ENCODE measurements at places on chromosomes 2 and 18. TPM values are rescaled to one million over a fixed set of nuclear protein-coding genes. Genes with fewer than 3 reads are reported as not detected.

The CRYGC gene
- total RNA-seq, result not detected

The NAPG gene
- 39.8 TPM for total RNA-seq

The LTBP1 gene
- total RNA-seq, result 15.4 TPM

The PJVK gene
- 2.1 TPM for total RNA-seq

GRCh38 chr18:62977512-62977911 lies 262.2 kb downstream of the PHLPP1 start:
- DNase-seq, result no peak

DNA sequence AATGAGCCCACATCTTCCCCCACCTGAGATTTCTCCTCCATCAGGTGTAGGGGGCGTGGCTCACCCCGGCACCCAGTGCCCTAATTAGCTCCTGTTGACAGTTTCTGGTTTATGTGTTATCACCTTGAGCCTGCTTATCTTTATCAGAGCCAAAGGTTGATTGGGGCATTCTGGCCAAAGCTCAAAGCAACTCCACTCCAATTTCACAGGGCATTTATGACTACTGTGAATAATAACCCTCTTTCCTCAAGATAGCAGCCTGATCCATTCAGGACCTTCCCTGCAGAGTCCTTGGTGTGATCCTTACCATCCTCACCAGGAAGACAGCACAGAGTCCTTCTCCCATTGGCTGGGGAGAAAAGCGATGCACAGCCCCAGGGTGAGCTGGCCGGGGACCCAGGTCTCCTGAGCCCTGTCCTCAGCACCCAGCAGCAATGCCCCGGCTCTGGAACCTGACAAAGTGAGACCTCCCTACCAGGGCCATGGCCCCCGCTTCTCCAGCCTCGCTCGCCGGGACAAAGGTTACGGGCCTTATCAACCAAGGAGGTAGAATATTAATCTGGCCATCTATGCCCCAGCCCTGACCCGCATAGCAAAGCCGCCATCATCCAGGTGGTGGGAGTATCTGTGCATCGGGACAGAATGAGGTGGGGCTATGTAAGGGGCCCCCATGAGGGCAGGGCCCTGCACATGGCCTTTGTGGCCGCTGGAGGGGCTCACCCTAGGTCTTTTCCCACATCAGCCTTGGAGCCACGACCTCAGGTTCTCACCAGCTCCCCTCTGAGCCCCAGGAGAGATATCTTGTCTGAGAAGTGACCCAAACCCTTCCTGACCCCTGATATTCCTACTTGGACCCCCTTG lies 64.5 kb downstream of the ZFP36L2 start:
- no peak for DNase-seq

DNA sequence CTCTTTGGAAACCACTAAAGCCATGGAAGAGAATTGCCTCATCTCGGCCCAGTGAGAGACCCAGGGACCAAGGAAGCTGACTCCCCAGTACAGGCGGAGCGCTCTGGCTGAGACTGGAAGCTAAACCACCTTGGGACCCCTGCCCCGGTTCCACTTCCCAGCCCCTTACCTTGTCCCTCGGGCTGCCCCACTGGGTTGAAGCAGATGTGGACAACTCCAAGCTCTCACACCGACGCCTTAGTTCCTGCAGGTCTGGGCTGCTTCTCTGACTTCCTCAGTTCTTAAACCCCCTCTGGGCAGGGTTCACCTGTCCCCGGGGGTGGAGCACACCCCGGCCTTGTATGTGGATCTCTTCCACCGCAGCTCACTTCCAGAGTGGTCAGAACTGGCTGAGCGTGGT lies 266.2 kb downstream of the PHLPP1 start:
- DNase-seq, result no peak

- DNase-seq, result no peak
Observed at GRCh38 chr2:215966951-215967350, 46.4 kb downstream of the MREG start.

The LRRFIP1 gene
- total RNA-seq, result 144 TPM

DNA sequence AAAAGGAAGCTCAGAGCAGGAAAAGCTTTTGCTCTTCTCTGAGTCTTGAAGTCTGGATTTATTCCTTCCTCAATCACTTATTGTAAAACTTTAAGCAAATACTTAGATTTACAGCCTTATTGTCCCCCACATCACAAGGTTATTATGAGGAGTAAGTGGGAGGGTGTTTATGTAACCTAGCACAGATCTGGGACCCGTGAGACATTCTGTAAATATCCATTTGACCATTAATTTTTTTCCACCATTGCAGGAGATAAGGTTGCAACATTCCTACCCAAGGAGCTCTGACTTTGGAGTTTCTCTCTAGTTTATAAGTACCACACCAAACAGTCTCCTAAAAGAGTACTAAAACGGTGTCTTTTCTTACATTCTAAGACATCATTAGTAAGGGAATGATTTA lies 52.1 kb upstream of the CTIF start:
- no peak for DNase-seq

DNA sequence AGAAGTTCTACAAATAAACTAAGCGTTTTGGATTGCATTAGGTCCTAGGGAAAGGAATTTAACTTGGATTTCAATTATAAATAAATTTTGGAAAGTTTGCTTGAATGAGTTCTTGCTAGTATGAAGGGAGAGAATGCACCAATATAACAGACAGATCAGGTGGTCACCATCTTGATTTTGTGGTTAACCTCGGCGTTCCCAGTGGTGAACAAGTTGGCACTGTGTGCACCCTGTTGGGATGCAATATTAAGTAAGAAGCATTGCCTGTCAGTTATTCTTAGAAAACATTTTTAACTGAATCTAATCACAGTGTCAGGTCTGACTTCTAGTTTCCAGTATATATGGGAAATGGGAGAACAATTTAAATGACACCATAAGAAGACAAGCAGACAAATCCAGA lies 673.4 kb downstream of the SLC4A3 start:
- DNase-seq, result no peak

Data from mesenteric fat pad (tissue), 1 donor.